ENCODE measurements at places on chromosomes 7 and 10.

- no peak for DNase-seq
These were observed 27.4 kb upstream of the CCDC7 start for GRCh38 chr10:32418572-32418971.

DNA sequence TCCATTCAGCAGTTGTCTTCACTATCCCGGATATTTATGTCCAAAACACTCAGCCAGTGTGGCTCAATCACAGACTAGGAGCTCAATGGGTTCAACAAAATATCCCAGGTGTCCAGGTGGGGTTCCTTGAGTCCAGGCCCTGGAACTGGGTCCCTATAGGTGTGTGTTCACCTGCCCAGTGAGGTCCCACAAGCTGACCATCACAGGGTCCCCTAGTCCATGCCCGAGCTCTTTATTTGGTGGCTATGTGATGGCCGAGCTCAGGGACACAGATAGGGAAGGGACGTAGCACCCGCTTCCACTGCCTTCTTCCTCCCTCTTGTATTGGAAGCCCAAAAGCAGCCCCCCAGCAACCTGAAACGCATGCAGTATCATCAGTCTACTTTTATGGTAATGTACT, 78.9 kb upstream of the DDC start:
- DNase-seq = no peak

DNA sequence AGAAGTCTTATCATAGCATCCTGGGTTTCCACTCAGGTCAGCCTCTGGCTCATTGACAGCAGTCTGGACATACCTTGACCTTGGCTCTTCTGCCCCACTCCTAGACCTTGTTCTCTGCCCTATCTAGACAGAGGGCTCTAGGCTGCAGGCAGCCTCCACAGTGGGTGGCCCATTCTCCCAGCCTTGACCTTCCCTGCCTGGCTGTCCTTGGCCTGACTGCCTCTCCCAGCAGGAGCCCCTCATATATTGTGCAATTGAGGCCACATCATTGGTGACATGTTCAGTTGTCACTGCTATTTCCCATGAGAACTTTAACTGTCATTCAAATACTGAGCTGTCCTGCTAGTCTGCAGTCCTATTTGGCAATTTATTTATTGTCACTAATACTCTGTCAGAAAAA, 503.4 kb downstream of the PLXNA4 start:
- no peak for DNase-seq

GRCh38 chr7:6164491-6164890, 107.9 kb downstream of the CYTH3 start:
- no peak for DNase-seq

DNA sequence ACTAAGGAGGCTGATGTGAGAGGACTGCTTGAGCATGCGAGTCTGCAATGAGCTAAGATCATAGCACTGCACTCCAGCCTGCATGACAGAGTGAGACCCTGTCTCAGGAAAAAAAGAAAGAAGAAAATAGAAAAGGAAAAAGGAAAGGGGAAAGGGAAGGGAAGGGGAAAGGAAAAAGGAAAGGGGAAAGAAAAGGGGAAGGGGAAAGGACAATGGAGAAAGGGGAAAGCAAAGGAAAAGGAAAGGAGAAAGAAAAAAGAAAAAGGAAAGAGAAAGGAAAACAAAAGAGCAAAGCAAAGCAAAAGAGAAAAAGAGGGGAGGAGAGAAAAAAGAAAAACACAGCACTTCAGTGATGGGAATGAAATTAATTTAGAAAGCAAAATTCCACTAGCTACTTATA, 179.3 kb downstream of the SRPK2 start:
- DNase-seq = no peak

GRCh38 chr7:26863518-26864308, 677 bp downstream of the SKAP2 start:
- DNase-seq = no peak

GRCh38 chr10:104711302-104711721, 70.2 kb downstream of the SORCS3 start:
- DNase-seq = no peak

DNA sequence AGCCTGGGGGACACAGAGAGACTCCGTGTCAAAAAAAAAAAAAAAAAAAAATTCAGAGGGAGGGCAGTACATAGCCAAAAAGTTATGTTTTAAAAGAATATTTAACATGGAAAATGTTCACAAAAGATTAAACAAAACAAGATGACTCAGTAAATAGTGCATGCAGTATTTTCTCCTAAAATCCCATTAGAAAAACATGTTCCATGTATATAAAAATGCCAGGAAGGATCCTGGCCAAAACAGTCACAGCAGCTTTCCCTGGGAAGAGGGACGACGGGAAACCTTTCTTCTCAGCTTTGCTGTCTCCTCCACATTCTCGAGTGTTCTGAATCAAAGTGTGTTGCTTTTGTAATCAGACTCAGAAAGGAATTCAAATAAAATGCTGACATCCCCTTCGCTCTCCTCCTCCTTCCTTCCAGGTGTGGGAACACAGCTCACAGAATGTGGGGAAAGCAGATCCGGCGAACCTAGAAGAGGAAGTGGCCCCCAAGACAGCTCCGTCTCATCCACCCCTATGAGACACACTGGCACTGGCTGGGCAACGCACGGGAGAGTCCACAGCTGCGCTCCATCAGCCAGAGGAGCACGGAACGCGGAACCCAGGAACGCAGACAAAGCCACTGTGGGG, 139.4 kb downstream of the MAD1L1 start:
- no peak for DNase-seq

DNA sequence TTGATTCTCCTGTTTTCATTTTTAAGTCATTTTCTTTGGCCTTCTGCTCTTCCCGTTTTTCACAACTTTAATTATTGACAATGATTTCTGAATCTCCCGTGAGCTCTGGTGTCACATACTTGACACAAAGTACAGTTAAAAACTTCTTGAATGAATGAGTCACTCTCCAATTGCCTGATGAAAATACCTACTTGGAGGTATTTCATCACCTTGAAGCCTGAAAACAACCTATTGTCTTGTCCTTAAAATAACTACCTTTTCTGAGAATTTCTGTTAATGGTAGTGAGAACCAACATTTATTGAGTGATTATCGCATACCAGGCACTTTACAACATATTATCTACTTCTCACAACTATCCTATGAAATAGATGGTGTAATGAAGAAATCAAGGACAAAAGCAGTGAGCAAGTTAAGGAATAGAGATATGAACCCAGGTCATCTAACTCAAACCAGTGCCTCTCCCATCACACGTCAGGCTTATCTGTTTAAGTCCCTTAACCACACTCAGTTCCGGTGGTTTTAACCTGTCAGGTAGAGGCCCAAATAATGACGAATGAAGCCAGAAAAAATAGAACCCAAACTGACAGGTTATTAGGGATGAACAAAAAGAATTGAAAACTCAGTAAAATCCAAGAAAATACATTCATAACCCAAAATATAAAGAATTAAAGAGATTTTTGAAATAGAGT, 11.6 kb downstream of the BET1 start:
- DNase-seq = no peak
